ENCODE measurements at places on chromosomes 6 and 20.

DNA sequence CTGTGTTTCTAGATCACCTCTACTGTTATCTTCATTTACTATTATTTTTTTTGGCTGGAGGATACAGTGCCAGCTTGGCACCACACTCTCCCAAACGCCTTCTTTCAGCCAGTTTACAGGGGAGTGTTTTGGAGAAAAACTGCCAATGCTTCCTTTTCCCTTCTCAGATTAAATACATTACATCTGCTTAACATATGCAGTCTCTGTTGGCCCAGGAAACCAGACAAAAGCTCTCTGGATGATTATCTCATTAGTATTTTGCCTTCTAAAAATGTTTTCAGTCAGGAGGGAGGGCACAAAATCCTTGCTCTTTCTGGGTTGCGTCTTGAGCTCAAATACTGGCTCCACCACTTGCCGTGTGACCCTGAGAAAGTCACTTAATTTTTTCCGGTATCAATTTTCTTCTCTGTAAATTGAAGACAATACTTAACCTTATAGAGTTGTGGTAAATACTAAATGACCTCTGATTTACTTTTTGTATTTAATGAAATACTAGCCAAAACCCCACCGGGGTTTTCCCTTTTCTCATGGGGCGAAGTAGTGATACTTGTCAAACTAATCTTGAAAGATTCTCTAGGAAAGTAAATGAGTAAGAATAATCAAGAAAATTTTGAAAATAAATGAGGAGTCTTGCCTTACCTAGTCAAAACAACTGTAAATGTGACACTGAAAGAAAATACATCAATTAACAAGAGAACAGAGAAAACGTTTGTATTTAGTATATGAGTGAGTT is 146.2 kb downstream of the MMS22L start:
- no peak overlapping the region for H3K27ac ChIP-seq
- H3K4me3 ChIP-seq = no peak overlapping the region
- H3K27me3 ChIP-seq = no peaks in the 10 kb centered on the region
- H3K4me1 ChIP-seq = no peaks in the 10 kb centered on the region
- DNase-seq = no peak
- no peaks in the 10 kb centered on the region for H3K36me3 ChIP-seq

- no peak for DNase-seq
- no peaks in the 10 kb centered on the region for H3K27me3 ChIP-seq
- H3K4me1 ChIP-seq = no peaks in the 10 kb centered on the region
- H3K4me3 ChIP-seq = no peak overlapping the region
Observed at GRCh38 chr20:9021216-9021615, 47.7 kb upstream of the PLCB4 start.

GRCh38 chr6:119259027-119259426 is 90.5 kb downstream of the MAN1A1 start:
- H3K27ac ChIP-seq = peak overlapping the region; percentile 39
- H3K4me1 ChIP-seq = peaks cover 29% of the 10 kb centered on the region
- no peak overlapping the region for H3K4me3 ChIP-seq
- DNase-seq = no peak
- H3K36me3 ChIP-seq = peaks cover 5% of the 10 kb centered on the region

DNA sequence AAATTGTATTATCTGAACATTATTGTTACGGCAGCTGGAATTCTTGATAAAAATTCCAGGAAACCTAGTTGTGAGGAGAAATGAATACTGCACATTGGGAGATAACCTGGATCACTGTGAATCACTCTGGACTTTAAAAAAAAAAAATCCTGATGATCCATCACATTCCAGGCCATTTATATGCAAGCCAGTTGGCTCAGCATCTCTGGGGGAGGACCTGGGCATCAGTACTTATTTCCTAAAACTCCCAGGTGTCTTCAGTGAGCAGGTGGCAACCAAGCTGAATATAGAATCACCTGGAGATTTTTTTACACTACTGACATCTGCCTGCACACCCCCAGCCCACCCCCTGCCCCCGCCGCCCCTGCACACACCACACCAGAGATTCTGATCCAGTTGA is 39.1 kb upstream of the SIRT5 start:
- H3K4me1 ChIP-seq = peaks cover 19% of the 10 kb centered on the region
- H3K36me3 ChIP-seq = no peaks in the 10 kb centered on the region
- H3K27me3 ChIP-seq = no peaks in the 10 kb centered on the region
- no peak overlapping the region for H3K4me3 ChIP-seq
- DNase-seq = no peak

DNA sequence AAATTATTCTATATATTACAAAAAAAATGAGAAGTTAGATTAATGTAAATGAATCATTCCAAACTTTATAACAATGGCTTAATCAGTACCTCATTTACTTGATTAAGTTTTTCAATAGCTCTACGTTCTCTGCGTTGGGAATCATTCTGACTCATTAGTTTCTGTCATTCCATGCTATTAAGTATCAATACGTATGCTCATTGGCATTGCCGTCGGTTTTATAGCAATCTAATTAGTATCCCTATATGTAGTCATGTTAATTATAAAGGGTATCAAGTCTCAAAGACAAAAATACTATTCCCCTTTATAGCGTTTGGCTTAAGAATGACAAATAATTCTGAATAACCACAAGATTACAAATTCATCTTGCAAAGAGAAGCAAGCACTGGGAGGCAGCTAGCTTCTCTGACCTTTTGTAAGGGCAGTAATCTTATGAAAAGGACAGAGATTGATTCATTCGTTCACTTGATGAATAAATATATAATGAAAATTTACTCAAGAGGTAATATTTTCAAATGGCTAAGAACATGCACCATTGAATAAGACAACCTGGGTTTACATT is 41.8 kb downstream of the OLIG3 start:
- no peak for DNase-seq
- H3K4me3 ChIP-seq = no peak overlapping the region
- H3K36me3 ChIP-seq = no peaks in the 10 kb centered on the region
- peaks cover 4% of the 10 kb centered on the region for H3K4me1 ChIP-seq
- no peaks in the 10 kb centered on the region for H3K27me3 ChIP-seq

DNA sequence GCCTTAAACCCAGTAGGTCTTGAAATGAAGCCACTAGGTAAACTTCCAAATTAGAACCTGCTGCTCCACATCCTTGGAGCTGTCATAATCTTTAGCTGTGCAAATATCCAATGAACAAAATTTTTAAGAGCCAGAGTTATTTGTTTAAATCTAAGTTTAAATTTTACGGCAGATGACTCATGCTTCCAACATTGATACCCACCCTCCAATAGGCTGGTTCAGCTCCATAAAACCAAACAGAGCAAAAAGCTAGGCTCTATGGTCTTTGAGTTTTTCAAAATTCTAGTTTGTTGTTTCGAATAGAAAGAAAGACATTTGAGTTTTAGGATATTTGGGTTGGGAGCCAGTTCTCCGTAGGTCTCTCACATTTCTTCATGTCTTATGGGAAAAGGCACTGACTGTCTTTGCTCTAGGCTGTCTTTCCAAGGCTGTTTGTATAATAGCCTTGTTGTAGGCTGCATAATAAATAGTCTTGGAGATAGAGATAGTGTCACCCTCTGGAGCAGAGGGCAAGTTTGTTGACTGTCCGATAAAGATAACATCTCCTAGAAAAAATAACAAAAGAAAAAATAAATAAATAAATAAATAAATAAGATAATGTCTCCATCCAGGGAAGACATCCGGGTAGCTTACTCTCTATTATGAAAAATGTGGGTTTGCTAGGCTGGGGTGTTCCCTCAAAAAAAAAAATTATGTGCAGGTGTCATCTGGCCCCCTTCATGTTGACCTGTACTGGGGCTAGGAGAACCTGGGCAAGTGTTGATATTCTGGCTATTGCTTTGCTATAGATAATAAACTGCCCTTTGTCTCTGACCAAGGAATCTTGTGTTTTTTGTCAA is 36.5 kb downstream of the SLC2A12 start:
- DNase-seq = no peak

- no peaks in the 10 kb centered on the region for H3K4me1 ChIP-seq
- H3K4me3 ChIP-seq = no peak overlapping the region
- no peaks in the 10 kb centered on the region for H3K36me3 ChIP-seq
Observed at GRCh38 chr6:137824556-137824879, 42.5 kb upstream of the TNFAIP3 start.

DNA sequence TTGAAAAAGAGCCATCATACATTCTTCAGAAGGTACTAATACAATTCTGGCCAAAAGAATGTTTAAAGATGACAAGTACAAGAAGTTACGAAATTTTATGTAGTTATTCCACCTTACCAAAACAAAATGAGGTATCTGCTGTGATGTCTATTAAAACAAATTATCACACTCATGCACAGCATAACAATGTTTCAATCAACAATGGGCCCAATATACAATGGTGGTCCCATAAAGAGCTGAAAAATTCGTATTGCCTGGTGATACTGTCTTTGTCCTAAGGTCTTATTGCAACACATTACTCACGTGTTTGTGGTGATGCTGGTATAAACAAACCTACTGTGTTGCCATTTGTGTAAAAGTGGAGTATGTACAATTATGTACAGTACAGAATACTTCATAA is 3.6 kb upstream of the NUP153 start:
- H3K27me3 ChIP-seq = peaks cover 8% of the 10 kb centered on the region
- DNase-seq = no peak
- peaks cover 7% of the 10 kb centered on the region for H3K4me1 ChIP-seq
- no peak overlapping the region for H3K4me3 ChIP-seq
- H3K36me3 ChIP-seq = peaks cover 9% of the 10 kb centered on the region
- H3K27ac ChIP-seq = no peak overlapping the region

DNA sequence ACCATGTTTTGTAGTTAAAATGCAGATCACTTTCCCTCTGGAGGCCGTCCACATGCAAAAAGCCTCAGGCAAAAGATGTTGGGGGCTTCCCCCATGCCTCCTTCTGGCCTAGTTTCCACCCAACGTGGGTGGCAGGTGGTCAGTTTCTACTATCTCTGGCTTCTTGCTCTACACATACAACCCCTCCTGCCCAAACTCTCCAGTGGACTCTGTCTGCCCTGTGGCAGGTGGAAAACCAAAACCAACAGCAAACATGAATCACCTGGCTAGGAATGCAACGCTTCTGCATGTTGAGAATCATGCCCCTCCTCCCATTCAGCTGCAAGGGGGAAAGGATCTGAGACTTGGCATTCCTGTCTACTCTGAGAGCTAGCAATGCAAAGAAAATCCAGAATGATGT is 94.8 kb downstream of the MBOAT1 start:
- H3K27me3 ChIP-seq = no peaks in the 10 kb centered on the region
- no peak overlapping the region for H3K27ac ChIP-seq
- H3K36me3 ChIP-seq = no peaks in the 10 kb centered on the region
- no peak overlapping the region for H3K4me3 ChIP-seq
- no peak for DNase-seq
- no peaks in the 10 kb centered on the region for H3K4me1 ChIP-seq

- H3K27me3 ChIP-seq = peaks cover 3% of the 10 kb centered on the region
- DNase-seq = peak; percentile 20
- H3K4me3 ChIP-seq = no peak overlapping the region
- H3K27ac ChIP-seq = peak overlapping the region; percentile 43
Observed at GRCh38 chr20:51428401-51429143, 113.9 kb downstream of the NFATC2 start.

All from endothelial cell (in vitro differentiated cells).